ENCODE measurements at places on chromosomes 5 and 9. TPM values are rescaled to one million over a fixed set of nuclear protein-coding genes. Genes with fewer than 3 reads are reported as not detected.

DNA sequence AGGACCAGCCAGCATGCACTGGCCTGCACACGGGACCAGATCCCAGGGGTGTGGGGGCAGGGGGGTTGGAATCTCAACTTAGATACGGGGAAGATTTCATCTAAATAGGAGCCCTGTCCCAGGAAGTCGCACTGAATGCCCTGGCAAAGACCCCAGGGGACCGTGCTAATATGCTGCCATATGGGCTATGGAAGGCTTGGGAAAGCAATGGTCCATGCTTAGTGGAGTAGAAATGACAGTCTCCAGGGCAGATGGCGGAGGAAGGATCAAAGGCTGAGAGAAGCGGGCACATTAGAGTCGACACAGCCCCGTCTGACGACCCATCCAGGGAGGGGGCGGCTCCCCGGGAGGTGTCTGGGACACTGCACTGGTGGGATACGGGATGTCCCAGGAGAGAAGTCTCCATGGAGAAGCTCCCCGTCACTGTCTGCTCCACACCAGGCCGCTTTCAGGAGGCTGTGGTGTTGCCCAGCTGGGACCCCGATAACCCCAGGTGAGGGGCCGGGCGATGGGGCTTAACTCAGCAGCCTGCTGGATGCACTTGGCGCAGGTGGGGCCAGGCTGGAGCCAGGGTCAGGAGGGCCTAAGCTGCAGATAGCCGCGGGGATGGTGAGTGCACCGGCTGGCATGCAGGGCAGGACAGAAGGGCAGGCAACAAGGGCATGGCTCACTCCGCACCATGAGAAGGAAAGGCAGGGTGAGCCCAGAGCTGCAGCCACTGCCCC is 377.7 kb upstream of the IRX1 start:
- H3K4me3 ChIP-seq, result no peak overlapping the region
- no peak for DNase-seq
- H3K4me1 ChIP-seq, result no peaks in the 10 kb centered on the region
- no peaks in the 10 kb centered on the region for H3K27me3 ChIP-seq
- no peak overlapping the region for H3K27ac ChIP-seq
- H3K36me3 ChIP-seq, result no peaks in the 10 kb centered on the region

- H3K27ac ChIP-seq, result no peak overlapping the region
- H3K4me3 ChIP-seq, result no peak overlapping the region
- peaks cover 56% of the 10 kb centered on the region for H3K4me1 ChIP-seq
- H3K36me3 ChIP-seq, result no peaks in the 10 kb centered on the region
- no peaks in the 10 kb centered on the region for H3K27me3 ChIP-seq
Measured at GRCh38 chr9:14302405-14302804, 11.5 kb downstream of the NFIB start.

DNA sequence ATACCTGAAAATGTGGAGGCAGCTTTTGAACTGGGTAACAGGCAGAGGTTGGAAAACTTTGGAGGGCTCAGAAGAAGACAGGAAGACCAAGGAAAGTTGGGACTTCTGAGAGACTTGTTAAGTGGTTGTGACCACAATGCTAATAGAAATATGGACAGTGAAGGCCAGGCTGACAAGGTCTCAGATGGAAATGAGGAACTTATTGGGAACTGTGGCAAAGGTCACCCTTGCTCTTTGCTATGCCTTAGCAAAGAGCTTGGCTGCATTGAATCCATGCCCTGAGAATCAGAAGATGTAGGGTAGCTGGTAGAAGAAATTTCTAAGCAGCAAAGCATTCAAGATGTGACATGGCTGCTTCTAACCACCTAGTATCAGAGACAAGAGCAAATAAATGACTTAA is 244.4 kb upstream of the ADRA1B start:
- DNase-seq, result peak; percentile 62
- no peaks in the 10 kb centered on the region for H3K27me3 ChIP-seq
- no peak overlapping the region for H3K4me3 ChIP-seq
- no peaks in the 10 kb centered on the region for H3K4me1 ChIP-seq
- no peaks in the 10 kb centered on the region for H3K36me3 ChIP-seq
- no peak overlapping the region for H3K27ac ChIP-seq

DNA sequence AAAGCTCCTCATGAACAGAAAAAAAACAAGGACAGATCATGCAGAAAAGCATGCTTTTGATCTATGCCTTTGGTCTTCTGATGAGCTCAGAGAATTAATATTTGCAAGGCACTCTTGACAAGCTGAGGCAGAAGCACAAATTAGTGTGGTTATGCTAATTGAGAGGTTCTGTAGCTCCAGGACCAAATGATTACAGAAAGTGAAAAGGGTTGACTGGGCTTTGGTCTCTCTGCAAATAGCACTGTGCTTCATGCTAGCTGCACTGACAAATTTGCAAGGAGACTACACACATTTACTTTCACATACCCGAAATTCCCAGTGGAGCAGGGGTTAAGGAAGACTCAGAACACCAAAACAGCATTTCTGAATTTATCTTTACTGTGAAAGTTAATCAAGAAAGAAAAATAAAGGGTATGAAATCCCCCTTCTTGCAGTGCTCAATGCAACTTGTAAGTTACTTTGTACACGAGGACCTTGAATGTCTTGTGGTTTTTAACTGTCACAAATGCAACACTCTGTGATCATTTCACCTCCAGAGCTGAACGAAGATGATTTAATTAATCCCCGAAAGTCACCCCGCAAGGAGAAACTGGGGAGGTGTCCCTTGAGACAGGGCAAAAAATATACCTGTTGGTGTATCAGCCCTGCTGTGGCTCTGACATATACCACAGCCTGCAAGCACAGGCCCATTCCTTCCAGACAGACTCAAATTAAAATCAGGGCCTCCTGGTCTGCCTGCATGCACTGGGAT is 11.9 kb downstream of the RAPGEF1 start:
- H3K4me1 ChIP-seq, result peaks cover 94% of the 10 kb centered on the region
- no peaks in the 10 kb centered on the region for H3K36me3 ChIP-seq
- H3K4me3 ChIP-seq, result no peak overlapping the region
- DNase-seq, result no peak
- no peak overlapping the region for H3K27ac ChIP-seq
- no peaks in the 10 kb centered on the region for H3K27me3 ChIP-seq

GRCh38 chr9:127112735-127113161 is 9.7 kb downstream of the ANGPTL2 start:
- H3K4me1 ChIP-seq, result peaks cover 64% of the 10 kb centered on the region
- H3K36me3 ChIP-seq, result peaks cover 12% of the 10 kb centered on the region
- H3K27me3 ChIP-seq, result no peaks in the 10 kb centered on the region
- no peak for DNase-seq
- H3K27ac ChIP-seq, result no peak overlapping the region

DNA sequence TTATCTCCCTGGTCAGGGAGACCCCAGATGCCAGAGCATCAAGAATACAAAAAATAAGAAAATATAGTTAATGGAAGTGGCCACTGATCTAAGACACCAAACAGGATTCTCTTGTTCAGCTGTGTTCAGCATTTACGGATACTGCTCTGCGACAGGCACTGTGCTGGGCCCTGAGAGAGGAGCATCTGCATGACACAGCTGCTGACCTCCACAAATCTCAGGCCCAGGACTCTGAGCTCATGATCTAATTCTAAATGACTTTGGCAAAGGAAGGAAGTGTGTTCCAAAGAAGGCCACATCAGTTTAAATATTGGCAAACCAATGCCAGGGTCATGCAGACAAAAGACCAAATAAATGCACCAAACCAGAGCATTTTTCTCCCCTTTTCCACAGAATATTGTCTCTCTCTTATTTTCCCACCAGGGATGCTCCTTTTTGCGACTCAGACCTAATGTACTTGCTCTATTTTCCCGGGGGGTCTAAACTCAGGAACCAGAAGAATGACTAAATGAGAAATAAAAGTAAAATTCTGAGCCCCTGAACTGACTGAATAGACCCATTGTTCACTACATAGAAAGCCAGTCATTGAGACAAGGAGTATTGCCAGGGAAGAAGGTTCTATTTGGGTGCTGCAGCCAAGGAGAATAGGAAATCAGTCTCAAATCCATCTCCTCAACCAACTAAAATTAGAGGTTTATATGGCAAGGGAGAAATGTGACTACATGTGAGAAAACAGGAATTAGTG is 1.4 kb upstream of the AGGF1 start:
- H3K36me3 ChIP-seq, result no peaks in the 10 kb centered on the region
- peaks cover 9% of the 10 kb centered on the region for H3K4me1 ChIP-seq
- no peaks in the 10 kb centered on the region for H3K27me3 ChIP-seq
- no peak for DNase-seq
- H3K4me3 ChIP-seq, result no peak overlapping the region

DNA sequence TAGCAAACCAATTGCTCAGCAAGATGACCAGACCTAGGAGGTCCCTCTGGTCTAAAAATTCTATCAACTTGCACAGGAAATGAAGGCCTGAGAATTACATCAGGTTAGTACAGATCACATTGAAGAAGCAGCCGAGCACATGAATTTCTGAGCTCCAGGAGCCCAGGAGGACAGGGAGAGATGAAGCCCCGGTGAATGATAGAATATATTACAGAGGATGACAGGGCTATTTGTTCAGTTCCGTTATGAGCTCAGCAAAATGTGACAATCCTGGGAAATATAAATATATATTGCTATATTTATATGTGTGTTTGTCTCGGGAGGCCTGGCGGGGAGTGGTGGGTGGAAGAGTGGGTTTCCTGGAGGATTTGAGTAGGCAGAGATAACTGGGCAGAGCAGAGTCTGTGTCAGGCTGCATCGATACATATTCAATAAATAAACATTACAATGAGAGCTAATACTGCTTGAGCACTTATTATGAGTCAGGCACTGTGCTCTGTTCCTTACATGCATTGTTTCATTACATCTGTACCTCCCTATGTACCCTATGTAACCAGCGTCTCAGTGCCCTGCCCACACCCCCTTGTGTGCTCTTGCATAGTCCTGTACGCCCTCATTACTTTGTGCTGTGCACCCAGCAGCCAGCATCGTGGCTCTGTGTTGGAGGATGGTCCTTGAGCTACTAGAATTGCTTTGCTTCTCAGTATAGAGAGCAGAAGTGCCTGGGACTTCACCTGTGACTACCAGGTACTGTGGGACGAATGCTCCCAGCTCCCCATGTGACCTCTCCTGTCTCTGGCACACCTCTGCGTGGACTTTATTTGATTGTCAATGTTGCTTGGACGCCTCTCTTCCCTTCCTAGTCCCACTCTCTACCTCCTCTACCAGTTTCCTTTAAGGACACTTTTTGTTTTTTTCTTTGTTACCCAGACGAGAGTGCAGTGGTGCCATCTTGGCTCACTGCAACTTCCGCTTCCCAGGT is 58.1 kb upstream of the KLF9 start:
- no peaks in the 10 kb centered on the region for H3K27me3 ChIP-seq
- no peak for DNase-seq

GRCh38 chr5:163612358-163613149 is 107.1 kb downstream of the MAT2B start:
- peak; percentile 78 for DNase-seq
- no peak overlapping the region for H3K4me3 ChIP-seq

DNA sequence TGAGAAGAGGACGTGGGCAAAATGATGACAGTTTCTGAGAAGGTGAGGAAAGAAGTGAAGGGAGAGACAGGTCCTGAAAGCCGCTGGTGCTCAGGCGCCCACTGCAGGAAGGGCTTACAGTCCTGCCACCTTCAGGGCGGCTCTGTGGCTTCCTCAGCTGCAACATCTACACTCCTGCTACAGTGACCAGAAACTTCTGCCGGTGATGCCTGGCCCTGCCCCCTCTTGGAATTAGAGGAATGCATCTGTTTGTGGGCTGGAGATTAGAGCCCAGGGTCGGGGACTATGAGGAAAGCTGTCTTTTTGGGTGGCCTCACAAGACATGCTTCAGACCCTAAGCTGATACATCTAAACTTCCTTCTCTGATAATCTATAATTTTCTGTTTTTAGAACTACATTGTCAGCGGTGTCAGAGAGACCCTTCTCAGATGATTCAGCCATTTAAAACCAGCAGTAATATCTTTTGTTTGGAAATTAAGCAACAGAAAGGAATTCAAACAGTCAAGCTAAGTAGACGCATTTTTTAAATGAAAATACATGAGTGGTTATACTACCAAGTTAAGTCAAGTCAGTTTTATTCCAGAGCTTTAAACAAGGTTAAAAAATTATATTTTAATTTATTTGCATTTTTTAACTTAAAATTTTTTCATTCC is 30.4 kb downstream of the PRDM6 start:
- no peaks in the 10 kb centered on the region for H3K36me3 ChIP-seq
- no peak overlapping the region for H3K4me3 ChIP-seq
- H3K4me1 ChIP-seq, result no peaks in the 10 kb centered on the region
- no peak for DNase-seq
- no peak overlapping the region for H3K27ac ChIP-seq
- no peaks in the 10 kb centered on the region for H3K27me3 ChIP-seq

DNA sequence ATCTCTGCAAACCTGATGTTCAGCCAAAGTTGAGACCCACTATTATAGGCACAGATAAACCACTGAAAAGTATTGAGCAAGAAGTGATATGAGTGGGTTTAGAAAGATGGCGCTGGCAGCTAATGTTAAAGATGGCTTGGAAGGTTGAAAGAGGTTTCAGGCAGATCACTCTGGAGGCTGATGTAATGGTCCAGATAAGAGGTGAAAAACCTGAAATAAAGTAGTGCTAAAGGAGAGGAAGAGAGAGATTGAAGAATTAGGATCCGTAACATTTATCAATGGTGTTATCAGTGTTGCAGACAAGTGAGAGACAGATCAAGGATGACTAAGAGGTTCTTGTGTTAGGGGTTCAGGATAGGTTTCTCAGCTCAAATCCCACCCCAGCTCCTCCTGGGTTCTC is 58.3 kb downstream of the SLC44A1 start:
- DNase-seq, result no peak
- no peak overlapping the region for H3K4me3 ChIP-seq
- no peaks in the 10 kb centered on the region for H3K27me3 ChIP-seq
- peaks cover 2% of the 10 kb centered on the region for H3K4me1 ChIP-seq
- H3K36me3 ChIP-seq, result no peaks in the 10 kb centered on the region

DNA sequence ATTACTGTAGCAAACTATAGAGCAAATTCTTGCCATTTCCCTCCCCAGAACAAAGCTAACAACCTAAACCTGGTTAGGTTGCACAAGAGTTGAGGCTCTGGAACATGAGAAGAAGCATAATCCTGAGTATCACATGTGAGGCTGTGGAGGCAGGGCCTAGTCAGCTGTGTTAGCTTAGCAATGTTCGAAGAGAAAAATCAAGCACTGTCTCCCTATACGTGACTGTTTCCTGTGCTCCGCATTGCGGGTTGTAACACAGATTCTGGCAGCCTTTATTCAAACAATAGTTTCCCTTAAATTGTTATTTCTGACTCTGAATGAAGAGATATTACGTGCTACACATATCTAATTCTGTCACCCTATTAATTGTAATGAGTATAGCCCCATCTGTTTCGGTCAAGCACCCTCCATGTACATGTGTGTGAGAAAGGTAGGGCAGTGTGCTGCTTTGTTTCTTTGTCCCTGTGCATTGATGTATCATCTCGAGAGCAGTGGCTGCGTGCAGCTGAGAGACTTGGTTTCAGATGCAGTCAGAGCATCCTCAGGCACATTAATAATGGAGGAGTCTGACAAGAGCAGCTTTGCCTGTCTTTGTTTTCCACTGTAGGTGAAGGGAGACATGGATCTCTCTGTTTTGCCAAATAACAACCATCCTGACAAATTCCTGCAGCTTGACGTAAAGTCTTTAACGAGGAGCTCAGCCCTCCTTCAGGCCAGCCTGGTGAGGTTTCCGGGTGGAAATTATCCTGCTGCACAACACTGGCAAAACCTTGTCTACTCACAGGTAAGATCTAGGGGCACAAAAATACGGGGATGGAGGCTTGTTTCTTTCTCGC is at the start of gene MINAR2:
Gene MINAR2, plus strand, starts transcription at position 523 of the 836 bp plus-strand sequence. Its CDS starts 97 bp downstream, at position 620.
- no peak within 1 kb of the TSS for H3K4me3 ChIP-seq
- H3K36me3 ChIP-seq, result no peaks in the 10 kb centered on the region
- H3K27me3 ChIP-seq, result no peaks in the 10 kb centered on the region

SEMA5A gene
- 4.4 TPM for total RNA-seq

MORN5 gene
- total RNA-seq, result not detected

ACTL7B gene
- total RNA-seq, result not detected

PSAT1 gene
- 2.9 TPM for total RNA-seq

GHR gene
- 7.1 TPM for total RNA-seq

FAM221B gene
- total RNA-seq, result not detected

PCDHB11 gene
- total RNA-seq, result 1.7 TPM
